Urinary bladder (tissue), 4 donors: ENCODE measurements at places on chromosomes 2 and 18. TPM values are rescaled to one million over a fixed set of nuclear protein-coding genes. Genes with fewer than 3 reads are reported as not detected.

- DNase-seq, result no peak
Observed at GRCh38 chr2:157170299-157170698, 87.2 kb upstream of the GALNT5 start.

DNA sequence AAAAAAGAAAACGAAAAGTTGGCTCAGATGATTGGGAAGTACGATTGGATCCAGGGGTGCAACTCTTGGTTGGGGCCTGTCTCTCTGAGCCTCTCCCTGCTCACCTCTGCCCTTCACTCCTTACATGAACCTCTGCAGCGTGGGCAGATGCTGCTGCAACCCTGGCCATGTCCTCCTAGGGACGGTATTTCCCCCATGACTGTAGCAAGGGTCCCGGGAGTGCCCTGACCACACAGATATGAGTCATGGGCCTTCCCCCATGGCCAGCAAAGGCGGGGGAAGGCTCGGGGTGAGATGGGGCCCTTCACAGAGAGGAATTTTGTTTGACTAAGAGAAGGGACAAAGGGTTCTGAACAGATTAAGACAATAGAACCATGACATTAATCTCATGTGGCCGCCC is 129.0 kb downstream of the NCK2 start:
- DNase-seq, result no peak

GRCh38 chr18:63858456-63858855 is 29.0 kb upstream of the SERPINB2 start:
- no peak for DNase-seq

DNA sequence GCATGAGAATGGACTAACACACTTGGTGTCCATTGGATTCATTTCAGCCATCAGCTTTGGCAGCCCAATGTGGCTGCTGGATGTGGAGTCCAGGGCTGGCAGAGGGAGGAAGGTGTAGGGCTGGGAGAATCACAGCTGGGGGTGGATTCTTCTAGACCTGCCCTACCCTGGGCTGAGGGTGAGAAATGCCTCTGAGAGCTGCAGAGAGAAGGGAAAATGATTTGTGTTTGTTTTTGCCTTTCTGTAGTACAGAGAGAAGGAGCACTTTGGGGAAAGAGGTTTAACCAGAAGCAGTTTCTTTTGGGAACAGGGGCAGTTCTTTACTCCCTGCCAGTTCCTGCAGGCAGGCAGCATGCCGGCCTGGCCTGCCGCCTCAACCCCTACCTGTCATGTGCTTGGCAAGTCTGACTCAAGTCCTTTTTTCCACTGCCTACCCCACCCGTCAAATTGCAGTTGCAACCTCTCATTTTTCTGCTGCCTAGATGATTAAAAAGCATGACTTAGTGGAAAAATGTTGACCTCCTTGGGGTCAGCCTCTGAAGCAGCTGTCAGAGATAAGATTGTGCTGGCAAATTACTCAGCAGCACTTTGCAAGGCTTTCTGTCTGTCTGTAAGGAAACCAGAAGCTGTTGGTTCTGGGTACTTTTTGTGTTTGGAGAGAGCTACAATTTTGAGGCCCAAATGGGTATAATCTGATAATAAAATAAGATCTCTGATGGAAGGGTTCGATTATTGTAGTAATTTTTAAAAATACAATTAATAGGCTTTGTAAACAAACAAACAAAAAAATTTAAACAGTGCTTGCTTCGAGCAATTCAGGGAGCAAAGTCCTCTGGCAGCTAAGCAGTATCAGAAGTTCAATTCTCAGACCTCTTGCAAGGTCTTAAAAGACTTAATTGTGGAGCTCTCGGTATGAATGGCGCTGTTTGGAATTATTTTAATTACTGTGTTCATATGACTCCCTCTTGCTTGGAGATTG is 21.7 kb downstream of the LBH start:
- DNase-seq, result no peak

DNA sequence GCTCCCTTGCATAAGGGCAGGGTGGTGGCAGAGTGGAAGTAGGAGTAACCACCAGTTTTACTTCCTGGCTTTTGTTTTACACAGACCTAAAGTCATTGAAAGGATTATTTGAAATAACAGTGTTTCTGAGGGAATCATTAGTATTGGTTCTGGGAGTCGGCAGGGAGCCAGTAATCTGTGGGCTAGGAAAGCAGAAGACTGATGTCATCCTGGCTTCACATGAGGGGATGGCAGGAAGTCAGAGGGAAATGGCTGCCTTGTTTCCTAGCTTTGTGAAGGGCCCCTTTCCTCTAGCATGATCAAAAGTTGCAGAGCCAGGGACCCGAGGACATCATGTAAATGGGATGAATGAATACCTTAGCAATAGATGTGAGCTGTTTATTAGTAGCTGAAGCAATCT is 792.6 kb downstream of the CPS1 start:
- DNase-seq, result no peak

DNA sequence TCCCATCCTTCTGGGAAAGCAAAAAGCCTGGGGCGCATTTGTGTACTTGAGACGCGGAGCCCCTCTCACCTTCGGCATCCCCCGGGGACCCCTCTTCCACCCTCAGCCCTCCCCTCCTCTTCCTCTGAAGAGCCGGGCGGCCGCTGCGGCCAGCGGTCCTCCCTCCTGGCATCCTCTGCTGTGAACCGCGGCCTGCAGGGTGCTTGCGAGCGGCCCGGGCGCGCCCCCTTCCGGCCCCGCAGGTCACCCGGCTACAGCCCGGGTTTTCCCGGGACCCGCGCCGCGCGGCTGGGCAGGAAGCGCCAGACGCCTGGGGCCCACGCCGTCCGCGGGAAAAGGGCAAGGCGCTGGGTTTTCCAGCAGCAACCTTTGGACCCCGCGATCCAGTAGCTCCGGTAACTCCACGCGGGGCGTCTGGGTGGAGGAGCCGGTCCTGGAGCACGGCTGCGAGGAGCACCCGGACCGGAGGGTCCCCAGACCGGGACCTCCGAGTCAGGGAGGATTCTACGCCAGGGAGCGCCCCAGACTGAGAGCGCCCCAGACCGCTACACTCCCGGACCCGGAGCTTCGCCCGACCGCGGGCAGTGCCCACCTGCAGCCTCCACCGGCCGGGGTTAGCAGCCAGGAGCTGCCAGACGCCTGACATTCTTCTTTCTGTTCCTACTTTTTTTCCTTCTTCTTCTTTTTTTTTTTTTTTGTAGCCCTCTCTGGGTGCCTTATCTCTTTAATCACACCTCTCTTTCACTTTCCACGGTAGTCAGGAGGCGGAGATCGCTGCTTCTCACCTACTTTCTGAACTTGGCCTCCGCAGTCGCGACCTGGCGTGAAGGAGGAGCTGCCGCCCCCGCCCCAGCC is at the start of gene IL18R1:
IL18R1 (plus strand) TSS at position 271 of the 855 bp plus-strand sequence. CDS start 6,865 bp downstream, outside the sequence.
- DNase-seq, result peak; percentile 14

The DSC1 gene
- total RNA-seq, result 0.16 TPM
